NCI-H774 (cell line): ENCODE measurements at places on chromosomes 13 and 19.

GRCh38 chr19:46975011-46975924, 44.4 kb upstream of the NPAS1 start:
- DNase-seq: no peak

DNA sequence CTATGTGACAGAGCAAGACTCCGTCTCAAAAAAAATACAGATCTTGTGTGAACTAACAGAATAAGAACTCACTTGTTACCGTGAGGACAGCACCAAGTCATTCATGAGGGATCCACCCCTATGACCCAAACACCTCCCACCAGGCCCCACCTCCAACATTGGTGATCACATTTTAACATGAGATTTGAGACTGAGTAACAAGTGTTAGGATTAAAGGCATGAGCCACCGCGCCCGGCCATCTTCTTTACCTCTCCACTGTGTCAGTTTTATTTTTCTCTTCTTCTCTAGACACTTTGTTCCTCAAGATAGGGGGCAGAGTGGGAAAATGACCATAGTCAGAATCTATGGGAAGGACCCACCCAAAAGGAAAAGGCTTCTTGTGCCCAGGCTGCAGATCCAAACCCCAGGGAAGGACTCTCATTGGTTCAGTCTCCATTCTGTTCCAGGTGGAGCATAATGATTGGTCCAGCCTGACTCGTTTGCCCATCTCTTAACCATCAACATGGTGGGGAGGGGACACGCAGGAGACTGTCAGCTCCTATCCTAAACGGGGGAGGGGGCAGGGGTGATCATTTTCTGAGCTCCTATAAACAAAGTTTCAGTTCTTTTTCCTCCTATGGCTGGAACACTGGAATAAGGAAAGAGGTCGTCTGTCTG, 1.3 kb upstream of the CALM3 start:
- no peak for DNase-seq

- no peak for DNase-seq
Observed at GRCh38 chr13:46404733-46405100, 17.7 kb upstream of the RUBCNL start.

GRCh38 chr13:96214824-96215445, 125.0 kb downstream of the HS6ST3 start:
- no peak for DNase-seq

DNA sequence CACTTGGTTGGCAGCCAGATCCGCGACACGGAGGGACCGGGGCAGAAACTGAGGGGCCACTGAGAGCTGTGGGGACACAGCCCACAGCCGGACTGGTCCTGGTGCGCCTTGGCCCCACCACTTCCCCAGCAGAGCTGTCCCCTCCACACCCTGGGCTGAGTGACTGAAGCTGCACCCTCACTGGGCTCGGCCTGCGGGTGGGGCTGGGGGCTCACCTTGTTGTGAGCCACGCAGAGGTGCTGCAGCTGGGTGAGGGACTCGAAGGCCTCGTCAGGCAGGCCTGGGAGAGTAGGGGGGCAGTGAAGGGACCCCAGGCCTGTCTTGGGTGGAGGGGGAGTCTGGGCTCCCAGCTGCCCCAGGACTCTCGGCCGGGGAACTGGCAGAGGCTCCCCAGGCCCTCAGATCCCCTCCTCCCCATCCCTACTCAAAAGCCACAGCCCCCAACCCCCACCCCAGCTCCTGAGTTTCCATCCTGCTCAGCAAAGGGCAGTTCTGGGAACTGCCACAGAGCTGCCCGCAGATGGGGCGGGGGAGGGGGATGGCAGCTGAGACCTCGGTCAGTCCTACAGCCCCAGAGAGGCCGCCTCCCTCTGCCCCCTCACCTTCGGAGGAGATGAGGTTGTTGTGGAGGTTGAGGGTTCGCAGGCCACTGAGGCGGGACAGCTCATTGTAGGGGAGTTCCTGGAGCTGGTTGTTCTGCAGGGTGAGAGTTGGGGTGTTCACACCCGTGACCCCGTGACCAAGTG, 2.3 kb downstream of the PODNL1 start:
- DNase-seq: no peak

GRCh38 chr19:44912854-44913253, 1.6 kb upstream of the APOC1 start:
- no peak for DNase-seq

DNA sequence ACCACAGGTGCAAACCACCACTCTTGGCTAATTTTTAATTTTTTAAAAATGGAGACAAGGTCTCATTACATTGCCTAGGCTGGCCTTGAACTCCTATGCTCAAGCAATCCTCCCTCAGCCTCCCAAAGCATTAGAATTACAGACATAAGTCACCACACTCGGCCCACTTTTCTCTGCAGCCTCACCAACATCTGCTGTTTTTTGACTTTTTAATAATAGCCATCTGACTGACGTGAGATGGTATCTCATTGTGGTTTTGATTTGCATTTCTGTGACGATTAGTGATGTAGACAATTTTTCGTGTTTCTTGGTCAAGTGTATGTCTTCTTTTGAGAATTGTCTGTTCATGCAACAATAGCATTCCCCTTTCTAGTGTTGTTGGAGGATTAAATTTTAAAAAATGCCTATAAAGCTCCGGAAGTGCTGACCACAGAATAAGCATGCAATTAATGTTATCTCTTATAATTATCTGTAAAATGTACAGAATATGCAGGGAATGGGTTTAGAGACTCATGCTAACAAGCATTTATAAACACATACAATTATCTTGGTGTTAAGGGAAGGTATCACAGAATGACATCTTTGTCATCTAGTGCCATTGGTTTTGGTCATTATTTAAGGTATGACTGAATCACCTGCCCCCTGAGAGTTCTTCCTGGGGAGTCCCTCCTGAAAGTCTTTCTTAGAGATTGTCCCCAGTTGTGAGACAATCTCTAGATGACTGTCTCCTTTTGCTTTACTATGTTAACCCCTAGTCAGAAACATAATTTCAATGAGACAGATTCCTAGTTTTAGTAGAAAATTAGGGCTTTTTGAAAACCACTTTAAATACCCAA, 118.5 kb upstream of the SERTM1 start:
- DNase-seq: no peak

- no peak for DNase-seq
Observed at GRCh38 chr13:32936716-32937115, 79.5 kb upstream of the KL start.

- DNase-seq: no peak
Observed at GRCh38 chr19:49014123-49014869, 2.6 kb downstream of the LHB start.
